ENCODE measurements at places on chromosomes 2 and 18.

GRCh38 chr2:155250800-155251199 is 552.3 kb downstream of the KCNJ3 start:
- DNase-seq = no peak

DNA sequence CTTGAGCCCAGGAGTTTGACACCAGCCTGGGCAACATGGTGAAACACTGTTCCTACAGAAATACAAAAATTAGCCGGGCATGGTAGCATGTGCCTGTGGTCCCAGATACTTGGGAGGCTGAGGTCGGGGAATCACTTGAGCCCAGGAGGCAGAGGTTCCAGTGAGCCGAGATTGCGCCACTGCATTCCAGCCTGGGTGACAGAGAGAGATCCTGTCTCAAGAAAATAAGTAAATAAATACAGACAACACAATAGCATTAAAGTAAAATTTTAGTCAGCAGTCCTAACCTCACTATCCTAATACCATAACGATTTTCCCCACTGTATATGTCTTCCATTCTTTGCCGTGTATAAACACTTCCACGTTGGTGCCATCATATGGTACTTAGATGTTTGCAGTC is 83.0 kb upstream of the MBOAT2 start:
- DNase-seq = no peak

GRCh38 chr2:136008205-136008865 is 22.9 kb upstream of the DARS1 start:
- peak; percentile 84 for DNase-seq

GRCh38 chr18:32899819-32900218 is 127.0 kb upstream of the KLHL14 start:
- no peak for DNase-seq

DNA sequence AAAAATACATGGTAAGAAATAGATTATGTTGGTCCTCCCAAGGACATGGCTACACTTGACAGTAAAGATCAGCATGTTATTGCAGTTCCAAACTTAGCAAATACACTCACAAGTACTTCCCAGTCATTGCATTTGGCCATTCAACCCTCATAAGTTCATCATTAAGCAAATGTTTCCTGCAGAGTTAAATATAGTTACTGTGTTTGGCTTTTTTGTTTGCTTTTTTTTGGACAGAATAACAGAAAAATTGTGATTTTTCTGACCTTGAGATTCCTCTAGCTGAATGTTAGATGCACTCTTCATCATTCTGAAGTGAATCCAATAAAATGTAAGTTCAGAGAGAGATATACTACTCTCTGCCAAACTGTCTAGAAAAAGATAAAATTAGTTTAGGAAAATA is 295.3 kb downstream of the GPD2 start:
- DNase-seq = no peak

- no peak for DNase-seq
Measured at GRCh38 chr18:34859496-34859895, 149.4 kb downstream of the DTNA start.

DNA sequence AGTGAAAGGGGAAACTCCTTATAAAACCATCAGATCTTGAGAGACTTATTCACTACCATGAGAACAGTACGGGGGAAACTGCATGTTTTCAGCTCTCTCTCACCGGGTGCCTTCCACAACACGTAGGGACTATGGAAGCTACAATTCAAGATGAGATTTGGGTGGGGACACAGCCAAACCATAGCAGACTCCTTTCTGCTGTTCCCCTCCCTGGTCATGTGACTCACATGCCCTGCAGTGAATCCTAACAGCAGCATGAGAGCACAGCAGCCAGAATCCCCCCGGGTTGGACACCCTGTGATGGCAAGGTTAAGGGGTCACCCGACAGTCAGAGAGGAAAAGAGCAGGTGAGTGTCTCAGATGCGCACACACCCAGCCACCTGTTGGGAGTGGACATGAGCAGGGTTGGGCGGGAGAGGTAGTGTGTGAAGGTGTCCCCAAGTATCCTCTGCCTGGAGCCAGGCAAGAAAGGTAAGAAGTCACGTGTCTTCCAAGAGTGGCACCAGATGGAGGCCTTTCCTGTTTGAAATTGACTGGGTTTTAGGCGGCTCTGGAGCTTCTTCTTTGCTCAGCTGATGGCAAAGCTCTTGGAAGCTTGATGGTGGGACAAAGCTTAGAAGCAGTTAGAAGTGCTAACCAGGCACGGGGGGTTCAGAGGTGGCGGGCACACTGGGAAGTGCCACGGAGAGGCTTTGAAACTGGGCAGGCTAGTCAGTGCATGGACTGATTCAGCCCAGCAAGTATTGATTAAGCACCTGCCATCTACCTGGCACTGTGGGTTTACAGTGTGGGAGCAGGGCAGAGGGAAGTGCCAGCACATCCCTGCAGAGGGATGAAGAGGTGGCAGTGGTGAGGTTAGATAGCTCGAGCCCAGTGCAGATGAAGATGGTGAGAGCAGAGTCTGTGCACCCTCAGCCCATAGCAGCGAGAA is 68.7 kb downstream of the RHOB start:
- no peak for DNase-seq

DNA sequence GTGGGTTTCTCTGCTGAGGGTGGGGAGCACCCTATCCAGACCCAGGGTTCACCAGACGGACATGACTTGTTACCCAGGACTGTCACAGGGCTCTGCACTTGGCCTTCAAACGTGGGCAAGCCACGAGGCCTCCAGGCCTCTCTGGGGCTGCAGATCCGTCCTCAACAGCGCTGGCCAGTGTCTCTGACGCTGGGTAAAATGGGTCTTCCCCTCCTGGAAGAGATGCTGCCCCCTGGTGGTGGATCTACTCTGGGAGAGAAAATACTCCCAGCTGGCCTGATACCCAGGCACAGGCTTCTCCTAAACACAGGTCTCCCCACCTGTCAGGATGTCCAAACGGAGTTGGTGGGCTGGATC is 3.7 kb downstream of the GPR17 start:
- DNase-seq = peak; percentile 62
